ENCODE measurements at places on chromosomes 3 and 15. TPM values are rescaled to one million over a fixed set of nuclear protein-coding genes. Genes with fewer than 3 reads are reported as not detected.

Gene SLC33A1
- total RNA-seq, result 35.7 TPM

DNA sequence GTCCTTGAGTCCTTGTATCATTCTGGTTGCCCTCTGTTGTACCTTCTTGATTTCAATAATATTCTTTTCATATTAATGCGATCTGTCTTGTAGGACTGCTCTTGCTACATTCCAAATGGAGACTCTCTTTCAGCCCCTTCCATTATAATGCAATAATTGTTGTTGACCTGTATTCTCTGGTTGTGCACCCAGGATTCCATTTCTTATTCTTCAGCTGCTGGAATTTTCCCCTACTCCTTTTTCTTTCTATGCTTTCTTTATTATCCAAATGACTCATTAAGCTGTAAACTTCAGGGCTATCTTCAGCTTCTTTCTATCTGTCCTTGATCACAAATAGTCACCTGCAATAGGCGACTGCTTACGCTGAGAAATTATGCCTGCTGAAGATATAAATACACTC, 321.5 kb downstream of the SATB1 start:
- DNase-seq, result no peak

Gene THRB
- total RNA-seq, result 0.36 TPM

DNA sequence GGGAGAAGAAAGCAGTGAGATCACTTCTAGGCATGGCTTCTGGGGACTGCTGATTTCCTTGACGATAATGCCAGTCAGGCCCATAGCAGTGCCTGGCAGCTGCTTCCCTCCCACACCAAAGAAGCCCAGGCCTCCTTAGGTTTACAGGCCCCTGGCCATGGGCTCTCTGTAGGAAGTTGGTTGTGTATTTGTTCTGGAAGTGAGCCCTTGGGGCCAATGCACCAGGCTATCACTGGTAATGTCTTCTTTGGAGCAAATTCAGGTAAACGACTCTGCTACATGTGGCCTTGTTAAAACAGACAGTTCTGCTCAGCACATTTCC, 89.3 kb downstream of the CCNL1 start:
- no peak for DNase-seq

DNA sequence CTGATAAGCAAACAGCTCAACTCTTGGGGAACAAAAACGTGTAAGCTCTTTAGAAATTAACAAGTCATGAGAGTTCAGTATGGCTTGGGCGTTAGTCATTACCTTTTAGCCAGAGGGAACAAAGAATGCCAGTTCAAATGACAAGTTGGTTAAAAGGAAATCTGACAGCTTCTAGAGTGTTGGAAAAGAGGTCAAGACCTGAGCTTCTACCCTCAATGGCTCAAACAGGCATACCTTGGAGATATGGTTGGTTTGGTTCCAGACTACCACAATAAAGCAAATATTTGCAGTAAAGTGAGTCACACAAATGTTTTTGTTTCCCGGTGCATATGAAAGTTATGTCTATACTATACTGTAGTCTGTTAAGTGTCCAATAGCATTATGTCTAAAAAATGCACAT, 136.1 kb downstream of the CACNA1D start:
- DNase-seq, result no peak

- DNase-seq, result no peak
Measured at GRCh38 chr15:27238209-27238608, 267.2 kb downstream of the GABRG3 start.

- DNase-seq, result no peak
Measured at GRCh38 chr3:10262027-10262426, 13.8 kb downstream of the TATDN2 start.

DNA sequence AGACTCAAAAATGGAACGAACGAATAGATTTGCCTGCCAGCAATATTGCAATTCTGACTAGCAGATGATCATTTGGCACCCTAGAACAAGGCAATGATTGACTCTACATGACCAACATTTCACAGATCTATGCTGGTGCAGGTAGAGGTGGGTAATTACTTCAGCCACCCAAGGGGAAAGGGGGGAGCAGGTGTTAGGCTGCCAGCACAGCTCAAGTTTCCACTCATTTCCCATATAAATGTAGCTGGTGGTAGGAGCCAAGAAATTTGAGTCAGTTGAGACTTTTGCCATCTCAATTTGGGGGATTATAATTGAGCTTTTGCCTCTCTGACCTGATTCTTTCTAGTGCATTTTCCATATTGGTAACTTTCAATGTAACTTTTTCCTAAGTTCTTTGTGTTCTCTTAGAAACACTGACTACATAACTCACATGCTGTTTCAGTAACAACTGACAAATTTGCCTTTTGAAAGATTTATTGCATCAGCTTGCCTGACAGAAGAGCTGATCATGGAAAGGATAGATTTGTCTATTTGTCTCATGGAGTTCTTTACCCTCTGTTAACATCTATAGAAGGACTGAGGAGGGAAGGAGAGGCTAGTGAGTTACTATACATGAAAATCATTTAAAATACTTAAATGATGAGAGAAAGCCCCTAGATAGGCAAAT, 902.5 kb downstream of the ZPLD1 start:
- no peak for DNase-seq

Gene ATP13A3
- 311 TPM for total RNA-seq

DNA sequence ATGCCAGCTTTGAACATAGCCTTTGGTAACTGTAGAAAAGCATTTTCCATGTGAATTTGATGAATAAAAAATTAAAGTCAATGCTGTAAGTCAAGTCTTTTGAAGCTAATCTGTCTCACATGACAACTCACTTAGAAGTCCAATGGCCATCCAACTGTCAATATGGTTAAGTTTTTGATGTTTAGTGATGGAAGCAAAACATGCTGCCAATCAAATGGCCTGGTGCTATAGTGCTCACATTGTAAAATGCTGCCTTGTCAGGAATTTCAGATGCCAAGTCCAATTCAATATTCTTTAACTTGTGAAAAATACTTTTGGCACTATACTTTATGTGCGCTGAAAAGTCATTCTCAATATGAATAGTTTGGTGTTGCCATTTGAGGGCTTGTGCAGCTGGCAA, 1361.8 kb upstream of the ALCAM start:
- DNase-seq, result no peak

DNA sequence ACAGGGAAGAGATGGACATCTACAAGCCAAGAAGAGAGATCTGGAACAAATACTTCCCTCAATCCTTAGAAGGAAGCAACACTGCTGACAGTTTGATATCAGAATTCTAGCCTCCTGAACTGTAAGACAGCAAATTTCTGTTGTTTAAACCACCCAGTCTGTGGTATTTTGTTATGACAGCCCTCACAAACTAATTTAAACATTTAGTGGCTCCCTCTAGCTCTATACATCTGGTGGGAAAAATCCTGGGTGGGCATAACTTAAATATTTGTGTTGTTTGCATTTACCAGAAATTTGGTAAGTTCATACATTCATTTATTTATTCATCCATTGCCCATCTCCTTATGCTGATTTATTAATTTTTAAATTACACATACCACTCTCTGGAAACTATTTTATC, 62.5 kb upstream of the GSK3B start:
- DNase-seq, result no peak

DNA sequence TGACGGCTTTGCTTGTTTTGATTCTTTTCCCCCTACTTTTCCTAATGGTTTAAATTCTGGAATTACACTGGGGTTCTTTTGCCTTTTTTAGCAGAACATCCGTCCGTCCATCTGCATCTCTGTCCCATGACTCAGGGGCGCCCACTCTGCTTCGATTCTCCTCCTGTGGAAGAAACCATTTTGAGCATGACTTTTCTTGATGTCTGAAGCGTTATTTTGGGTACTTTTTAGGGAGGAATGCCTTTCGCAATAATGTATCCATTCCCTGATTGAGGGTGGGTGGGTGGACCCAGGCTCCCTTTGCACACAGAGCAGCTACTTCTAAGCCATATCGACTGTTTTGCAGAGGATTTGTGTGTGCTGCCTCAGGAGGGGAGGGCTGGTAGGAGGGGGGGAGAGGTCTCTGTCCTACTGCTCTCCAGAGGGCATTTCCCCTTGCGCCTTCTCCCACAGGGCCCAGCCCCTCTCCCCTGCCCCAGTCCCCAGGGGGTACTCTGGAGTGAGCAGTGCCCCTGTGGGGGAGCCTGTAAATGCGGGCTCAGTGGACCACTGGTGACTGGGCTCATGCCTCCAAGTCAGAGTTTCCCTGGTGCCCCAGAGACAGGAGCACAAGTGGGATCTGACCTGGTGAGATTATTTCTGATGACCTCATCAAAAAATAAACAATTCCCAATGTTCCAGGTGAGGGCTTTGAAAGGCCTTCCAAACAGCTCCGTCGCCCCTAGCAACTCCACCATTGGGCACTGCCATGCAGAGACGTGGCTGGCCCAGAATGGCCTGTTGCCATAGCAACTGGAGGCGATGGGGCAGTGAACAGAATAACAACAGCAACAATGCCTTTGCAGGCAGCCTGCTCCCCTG, 19.5 kb upstream of the BSN start:
- DNase-seq, result peak; percentile 57

GRCh38 chr15:71084264-71084663, 31.0 kb upstream of the THSD4 start:
- DNase-seq, result no peak

Gene POC1A
- total RNA-seq, result 1.8 TPM

DNA sequence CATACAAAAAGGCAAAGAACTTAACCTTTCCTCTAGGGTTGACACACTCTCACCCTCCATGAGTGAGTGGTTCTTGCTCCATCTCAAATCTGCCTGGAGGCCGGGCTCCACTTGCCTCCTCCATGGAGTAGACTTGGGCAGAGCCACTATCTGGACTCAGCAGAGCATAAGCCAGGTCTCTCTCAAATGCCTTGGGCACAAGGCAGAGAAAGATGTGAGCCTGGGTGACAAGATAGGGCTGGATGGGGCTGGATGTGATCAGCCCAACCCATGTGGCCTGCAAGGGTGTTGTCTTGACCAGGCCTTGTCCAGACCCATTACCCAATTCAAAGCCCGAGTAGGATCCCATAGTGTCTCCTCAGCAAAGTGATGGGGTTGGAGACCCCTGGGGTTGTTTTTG, 4.2 kb upstream of the RPL29 start:
- no peak for DNase-seq

Gene TMEM207
- not detected for total RNA-seq

DNA sequence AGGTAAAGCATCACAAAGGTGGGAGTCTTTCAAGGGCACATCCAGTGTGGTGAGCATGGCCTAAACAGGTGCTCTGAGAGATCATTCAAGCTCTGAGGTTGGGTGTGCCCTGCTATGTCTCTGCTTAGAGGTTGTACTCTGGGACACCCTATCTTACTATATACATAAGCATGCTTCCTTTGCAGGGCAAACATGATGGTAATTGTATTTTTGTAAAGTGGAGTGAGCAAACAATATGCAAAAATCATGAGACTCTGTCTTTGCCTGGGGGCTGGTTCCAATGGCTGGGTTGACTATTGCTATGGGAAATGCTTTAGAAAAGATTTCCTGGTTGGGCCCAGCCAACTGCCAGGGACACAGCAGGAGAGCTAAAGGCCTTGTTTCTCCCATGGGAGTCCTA, 315.1 kb upstream of the TLE3 start:
- no peak for DNase-seq

- no peak for DNase-seq
Measured at GRCh38 chr3:127953091-127954035, 38.3 kb downstream of the KBTBD12 start.

- no peak for DNase-seq
Measured at GRCh38 chr3:82293867-82294266, 532.4 kb upstream of the GBE1 start.

DNA sequence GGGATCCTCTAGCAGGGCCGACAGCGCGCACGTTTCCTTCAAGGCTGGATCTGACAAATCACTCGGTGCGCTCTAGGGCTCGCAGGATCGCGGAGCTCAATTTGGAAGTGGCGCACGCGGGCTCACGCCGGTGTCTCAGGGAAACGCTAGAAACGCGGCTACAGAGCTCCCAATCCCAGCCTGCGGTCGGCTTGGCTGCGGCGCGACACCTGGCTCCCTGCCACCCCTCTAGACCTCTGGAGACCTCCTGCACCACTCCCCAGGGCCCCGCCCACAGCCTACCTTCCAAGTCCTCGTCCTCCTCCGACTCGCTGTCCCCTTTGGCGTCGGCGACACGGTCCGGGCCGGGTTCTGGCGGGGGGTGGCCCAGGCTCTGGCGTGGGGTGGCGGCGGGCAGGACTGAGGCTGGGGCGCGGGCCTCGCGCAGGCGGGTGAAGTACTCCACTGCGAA, 596 bp downstream of the PRKAR2A start:
- DNase-seq, result peak; percentile 89

DNA sequence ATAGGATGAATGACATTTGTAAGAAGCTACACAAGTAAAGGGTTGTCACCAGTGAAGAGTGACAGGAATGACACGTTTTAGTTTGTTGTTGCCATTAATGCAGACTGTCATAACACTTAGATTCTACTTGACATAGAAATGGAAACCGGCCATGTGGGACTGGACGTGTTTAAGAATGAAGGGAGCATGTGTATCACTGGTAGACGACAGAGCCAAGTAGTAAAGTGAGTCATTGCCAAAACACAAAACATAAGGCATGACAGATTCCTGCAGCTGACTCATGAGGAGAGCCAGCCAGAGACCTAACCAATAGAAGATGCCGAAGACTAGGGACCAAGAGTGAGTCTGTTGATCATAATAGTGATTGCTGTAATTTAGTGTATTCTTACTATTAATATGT, 106.2 kb upstream of the PLAAT1 start:
- DNase-seq, result peak; percentile 78

Gene SGO1
- total RNA-seq, result 0.88 TPM

DNA sequence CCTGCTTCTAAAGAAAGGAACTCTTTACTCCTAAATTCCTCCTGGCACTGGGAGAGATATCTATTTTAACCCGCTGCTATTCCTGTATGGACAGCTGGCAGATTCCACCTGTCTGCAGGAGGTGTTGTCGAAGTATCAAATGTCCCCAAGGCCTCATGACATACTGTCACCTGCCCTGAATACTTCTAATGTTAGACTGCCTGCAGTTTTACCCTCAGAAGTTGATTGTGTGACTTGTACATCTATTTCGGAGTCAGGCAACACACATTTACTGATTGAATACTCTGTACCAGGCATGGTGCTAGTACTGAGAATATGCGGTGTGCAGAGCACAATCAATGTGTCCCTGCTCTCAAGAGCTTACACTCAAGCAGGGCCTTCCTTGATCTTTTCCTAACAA, 38.6 kb downstream of the PDZRN3 start:
- no peak for DNase-seq

- DNase-seq, result no peak
Measured at GRCh38 chr15:62887113-62887570, 155.4 kb upstream of the TPM1 start.

- peak; percentile 93 for DNase-seq
Measured at GRCh38 chr3:113051302-113051711, 60.5 kb downstream of the GTPBP8 start.

DNA sequence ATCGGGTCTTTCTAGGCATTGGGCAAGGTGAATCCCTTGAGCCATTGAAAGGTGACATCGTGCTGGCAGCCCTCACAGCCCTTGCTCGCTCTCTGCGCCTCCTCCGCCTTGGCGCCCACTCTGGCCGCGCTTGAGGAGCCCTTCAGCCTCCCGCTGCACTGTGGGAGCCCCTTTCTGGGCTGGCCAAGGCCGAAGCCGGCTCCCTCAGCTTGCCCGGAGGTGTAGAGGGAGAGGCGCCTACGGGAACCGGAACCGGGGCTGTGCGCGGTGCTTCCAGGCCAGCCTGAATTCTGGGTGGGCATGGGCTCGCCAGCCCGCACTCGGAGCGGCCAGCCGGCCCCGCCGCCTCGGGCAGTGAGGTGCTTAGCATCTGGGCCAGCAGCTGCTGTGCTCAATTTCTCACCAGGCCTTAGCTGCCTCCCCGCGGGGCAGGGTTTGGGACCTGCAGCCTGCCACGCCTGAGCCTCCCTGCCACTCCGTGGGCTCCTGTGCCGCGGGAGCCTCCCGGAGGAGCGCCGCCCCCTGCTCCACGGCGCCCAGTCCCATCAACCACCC, 35.4 kb upstream of the INO80 start:
- DNase-seq, result no peak

Gene SRGAP3
- total RNA-seq, result 4.7 TPM
